T-cell (primary cell): ENCODE measurements at places on chromosomes 2 and 18. TPM values are rescaled to one million over a fixed set of nuclear protein-coding genes. Genes with fewer than 3 reads are reported as not detected.

- DNase-seq = no peak
Measured at GRCh38 chr2:103859238-103859637, 994.7 kb upstream of the POU3F3 start.

DNA sequence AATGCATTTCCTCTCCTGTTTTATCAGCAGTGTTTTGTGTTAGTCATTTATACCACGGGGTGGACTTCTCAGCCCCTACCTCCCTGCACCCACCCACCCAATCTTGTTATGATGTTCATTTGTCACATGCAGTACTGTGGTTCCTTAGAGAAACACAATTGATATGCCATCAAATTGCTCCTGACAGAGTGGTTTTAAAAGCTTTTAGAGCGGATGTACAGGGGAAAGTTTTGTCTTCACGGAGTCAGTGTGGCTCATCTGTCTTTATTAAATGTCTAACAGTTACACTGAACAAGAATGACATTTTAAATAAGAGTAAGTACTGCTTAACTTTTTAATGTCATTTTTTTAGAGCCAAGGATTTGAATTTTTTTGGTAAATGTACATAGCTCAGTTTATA, 156.9 kb downstream of the LRRTM1 start:
- DNase-seq = no peak

- DNase-seq = no peak
Measured at GRCh38 chr18:9549405-9549804, 65.0 kb downstream of the PPP4R1 start.

DNA sequence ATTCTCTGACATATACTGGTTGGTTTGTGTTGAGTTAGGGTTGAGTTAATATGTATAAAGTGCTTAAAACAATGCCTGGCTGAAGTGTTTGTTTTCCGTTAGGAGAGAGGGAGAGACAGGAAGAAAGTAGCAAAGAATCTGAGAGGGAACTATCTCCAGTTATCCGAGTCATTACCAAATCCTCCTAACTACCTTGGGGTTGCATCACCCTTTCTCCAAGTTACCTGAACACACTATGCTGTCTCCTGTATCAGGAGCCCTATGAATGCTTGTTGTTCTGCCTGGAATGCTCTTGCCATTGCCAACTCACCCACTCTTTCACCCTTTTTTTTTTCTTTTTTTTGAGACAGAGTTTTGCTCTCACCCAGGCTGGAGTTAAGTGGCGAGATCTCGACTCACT, 47.9 kb upstream of the ITGAV start:
- no peak for DNase-seq

DNA sequence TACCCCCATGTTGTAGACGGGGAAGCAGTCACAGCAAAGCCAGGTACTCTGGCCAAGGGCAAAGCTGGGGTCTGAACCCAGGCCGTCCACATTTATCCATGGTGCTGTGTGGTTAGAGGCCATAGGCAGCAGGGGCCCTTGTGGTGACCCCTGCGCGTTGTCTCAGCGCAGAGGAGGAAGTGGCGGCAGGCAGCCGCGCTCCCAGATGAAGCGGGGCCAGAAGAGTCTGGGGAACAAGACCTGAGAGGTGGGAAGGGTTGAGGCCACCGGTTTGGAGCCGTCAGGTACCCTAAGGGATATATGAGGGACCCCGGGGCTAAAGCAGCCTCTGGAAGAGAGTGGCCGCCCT, 770 bp downstream of the ZNF396 start:
- no peak for DNase-seq

DNA sequence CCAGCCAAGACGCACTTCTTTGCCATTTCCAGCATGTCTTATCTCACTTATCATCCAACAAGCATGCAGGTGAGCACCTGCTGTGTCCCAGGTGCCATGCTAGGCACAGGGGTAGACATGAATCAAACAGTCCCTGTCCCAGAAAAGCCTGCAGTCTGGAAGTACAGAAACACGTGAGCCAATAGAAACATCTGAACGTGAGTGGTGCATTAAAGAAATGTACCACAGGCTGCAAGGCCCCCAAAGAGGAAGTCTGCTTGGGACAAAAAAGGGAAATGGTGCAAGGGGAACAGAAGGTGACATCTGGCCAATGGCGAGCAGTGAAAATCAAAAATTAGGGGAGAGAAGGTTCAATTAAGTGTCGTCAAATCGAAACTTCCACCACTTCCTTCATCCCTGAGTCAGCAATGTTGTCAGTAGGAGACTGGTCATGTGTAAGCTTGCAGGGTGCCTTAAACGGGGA, 17.6 kb upstream of the TMEM247 start:
- no peak for DNase-seq

DNA sequence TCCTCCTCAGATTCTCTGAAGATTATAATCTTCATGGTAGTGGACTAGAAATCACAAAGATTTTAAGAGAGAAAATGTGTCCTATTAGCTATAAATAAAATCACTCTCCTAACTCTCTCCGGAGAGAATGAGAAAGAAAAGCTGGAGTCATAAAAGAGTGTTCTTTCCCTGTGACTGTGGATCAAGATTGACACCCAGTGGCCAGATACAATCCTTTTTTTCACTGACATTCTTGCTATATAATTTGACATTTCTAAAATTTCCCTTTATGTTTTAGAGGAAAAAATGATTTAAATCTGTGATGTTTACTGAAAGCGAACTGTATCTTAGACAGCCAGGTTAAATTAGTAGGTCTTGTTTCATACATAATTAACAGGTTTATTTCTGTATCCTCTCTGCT, 35.4 kb upstream of the LRP2 start:
- DNase-seq = no peak

PHLPP1 gene
- 11.5 TPM for total RNA-seq

DNA sequence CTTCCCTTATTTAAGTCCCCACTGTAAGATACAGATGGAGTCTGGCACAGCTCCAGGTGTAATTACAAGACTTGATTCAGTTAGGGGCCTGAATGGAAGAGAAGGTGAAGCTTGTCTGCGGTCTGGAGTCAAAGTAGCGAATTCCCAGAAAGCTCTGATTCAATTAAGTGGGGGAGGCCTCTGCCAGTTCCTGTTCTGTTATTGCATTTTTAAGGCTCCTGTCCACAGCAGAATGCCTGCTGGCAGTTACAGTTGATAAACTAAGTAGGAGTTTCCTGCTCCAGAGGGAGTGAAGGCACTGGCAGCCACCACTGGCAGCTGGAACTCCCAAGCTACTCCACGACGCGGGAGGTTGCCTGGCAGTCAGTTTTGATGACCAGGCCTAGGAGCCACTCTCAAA, 181.1 kb downstream of the SOCS6 start:
- DNase-seq = no peak

DNA sequence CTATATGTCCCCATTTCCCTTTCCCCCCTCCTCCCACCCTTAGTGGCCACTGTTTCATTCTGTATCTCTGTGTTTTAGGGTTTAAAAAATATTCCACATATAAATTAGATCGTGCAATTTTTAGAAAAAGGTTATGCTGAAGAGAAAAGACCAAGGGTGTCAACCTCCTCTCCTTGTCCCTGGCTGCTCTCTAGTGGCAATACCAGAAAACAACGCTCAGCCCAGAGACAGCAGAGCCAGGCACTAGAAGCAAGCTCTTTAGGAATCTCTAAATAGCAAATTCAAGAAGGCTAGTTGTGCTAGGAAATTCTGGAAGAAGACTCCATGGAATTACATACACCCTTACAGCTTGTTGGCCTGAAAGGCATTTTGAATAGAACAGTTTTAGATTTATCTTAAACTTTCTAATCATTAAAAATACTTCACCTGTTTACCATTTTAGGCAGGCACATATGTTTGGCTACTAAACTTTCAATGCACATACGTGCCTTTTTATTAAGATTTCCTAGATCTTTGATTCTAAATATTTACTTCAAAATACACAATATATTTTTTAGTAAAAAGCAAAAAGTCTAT, 35.1 kb upstream of the RASGRP3 start:
- no peak for DNase-seq

DNA sequence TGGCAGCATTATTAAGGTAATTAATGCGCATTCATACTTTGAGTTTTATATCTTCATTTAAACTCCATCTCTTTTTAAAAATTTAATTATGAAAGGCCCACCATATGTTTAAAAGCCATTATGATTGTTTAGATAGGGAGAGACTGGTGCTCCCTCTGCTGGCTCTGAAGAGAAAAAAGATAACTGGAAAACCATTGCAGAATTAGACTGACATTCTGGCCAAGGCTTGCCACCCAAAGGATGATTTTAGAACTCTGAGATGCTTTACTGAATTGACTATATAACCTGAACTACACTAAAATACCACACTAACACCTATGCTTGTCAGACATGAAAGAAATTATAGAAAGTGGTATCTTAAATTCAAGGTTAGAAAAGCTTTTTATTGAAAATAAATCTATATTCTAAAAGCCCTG, 127.6 kb upstream of the SPOPL start:
- DNase-seq = no peak

REG1B gene
- total RNA-seq = 4.9 TPM

DNA sequence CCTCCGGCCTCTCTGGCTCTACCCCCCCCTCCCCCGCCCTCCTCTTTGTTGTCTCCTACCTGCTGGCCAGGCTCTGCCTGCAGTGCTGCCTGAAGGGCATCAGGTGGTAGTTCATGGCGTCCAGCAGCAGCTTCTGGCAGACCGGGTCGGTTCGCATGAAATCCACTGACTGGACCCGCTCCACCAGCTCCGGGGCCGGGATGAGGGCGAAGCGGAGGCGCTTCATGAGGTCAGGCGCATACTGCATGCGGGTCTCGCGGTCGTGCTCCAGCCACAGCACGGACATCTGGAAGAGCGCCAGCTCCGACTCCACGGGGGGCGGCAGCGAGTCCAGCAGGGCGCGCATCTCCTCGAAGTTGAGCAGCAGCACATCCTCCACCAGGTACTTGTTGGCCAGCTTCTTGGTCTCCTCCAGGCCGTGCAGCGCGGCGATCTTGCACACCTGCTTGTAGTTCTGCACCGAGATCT, 3.2 kb downstream of the KLHL14 start:
- DNase-seq = no peak

DNA sequence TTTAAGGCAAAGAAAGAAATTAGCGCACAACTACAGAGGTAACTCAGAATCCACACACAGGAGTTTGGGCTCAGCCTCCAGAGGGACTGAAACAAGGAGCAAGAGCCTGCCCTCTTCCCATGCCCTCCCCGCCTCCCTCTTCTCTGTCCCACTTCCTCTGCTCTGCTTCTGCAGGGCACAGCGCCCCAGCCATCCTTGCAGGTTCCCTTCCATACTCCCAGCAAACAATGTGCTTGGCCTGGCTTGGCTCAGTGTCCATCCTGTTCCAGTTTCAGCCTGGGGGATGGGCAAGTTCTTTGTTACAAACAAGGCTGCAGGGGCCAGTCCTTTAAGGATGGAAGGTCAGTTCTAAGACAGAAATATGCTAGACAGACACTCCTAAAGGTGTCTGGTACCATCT, 133.5 kb downstream of the CDH20 start:
- no peak for DNase-seq

- no peak for DNase-seq
Measured at GRCh38 chr2:183532514-183532913, 408.3 kb downstream of the NUP35 start.

DNA sequence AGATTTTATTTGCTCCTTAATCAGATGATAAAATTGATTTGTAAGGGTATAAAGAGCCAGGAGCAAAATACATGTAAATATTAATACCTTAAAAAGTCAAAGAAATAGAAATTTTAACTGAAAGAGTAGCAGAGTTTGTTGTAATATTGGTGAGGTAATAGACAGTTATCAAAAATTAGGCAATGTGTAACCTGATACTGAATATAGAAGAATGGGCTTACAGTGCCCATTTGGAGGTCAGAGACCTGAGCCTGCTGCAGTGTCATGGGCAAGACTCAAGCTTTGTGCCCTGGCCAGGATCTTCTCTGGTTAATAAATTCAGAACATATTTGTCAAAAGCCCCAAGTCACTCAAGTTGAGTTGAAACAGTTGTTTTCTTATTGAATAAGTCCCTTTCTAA, 29.7 kb upstream of the TMEM247 start:
- no peak for DNase-seq

DNA sequence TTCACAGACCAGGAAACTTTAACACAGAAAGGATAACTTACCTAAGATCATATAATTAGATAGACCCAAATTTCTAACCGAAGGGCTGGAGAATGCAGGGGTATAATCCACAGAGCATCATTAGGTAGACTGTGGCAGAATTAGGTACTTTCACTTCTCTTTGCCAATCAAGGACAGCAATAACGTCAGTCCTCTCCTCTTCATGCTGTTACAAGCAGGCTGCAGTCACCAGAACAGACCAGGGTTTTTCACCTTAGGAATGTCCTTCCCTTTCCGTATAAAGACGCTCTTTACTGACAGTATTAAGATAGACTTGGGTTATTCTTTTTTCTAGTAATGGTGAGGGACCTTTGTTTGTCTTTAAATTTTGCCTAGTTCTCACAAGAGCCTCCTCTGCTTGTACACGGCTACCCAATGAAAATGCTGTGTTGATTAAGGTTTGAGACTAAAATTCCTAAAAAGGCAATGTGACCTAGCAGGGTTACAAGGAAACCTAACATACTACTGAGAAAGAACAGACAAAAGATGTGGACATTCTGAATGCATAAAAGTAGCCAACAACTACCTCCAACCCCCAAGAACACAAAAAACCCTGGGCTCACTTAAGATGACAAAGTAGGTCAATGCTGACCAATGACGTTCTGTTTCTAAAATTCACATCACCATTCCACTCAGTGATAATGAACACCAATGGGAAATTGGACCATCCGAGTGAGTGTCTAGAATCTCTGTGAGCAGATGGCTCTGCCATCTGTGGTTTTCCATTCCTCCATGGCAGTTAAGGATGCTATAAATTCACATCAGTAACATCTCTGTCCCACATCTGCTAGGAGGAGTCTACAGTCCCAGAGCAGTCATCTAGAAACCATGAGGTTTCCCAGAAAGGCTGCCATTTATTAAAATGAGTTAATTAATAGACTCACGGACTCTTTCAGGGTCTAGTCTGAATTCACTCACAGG, 2.1 kb downstream of the PDIA6 start:
- no peak for DNase-seq

DNA sequence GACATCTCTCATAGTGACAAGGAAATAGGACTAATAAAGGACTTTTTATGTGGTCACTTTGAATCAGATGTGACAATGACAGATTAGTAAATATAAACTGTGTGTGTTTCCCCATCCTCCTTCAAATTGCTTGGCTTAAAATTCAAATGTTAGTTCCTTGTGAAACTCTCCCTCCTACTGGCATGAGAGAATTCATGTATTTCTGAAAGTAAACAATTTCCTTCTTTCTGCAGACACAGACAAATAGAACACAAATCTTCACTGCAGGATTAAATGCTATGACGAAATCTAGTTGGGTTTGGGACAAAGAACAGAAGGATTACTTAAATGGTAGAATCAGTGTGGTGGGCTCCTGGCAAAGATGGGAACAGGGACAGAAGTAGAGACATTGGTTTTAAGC, 328.7 kb upstream of the FAM98A start:
- no peak for DNase-seq
